Liver (tissue), 10 donors: ENCODE measurements at places on chromosomes 16 and 17. TPM values are rescaled to one million over a fixed set of nuclear protein-coding genes. Genes with fewer than 3 reads are reported as not detected.

GRCh38 chr17:14061666-14062560 lies 7.4 kb upstream of the COX10 start:
- DNase-seq: no peak

- no peak for DNase-seq
These were observed 4.2 kb downstream of the TOB1 start for GRCh38 chr17:50861822-50862528.

- no peak for DNase-seq
These were observed 89.2 kb downstream of the SPECC1 start for GRCh38 chr17:20098314-20098713.

Gene PLCD3
- total RNA-seq: 0.28 TPM

Gene HSD17B1
- total RNA-seq: 0.67 TPM

Gene C16orf74
- total RNA-seq: 0.42 TPM

Gene NOMO2
- total RNA-seq: 65.0 TPM
